ENCODE measurements at places on chromosomes 4 and X.

- no peak for DNase-seq
These were observed 605.1 kb downstream of the BCOR start for GRCh38 chrX:39492497-39493162.

DNA sequence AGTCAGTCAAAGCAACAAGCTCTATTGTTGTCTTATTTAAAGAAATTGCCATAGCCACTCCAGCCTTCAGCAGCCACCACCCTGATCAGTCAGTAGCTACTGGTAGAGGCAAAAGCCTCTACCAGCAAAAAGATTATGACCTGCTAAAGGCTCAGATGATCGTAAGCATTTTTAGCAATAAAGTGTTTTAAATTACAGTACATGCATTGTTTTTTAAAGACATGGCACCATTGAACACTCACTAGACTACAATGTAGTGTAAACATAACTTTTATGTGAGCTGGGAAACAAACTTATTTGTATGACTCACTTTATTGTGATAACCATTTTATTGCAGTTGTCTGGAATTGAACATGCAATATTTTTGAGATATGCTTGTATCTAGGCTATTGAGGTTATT is 32.3 kb upstream of the DYNLT3 start:
- no peak for DNase-seq

GRCh38 chr4:47442980-47443379 is 20.5 kb downstream of the COMMD8 start:
- DNase-seq: no peak

DNA sequence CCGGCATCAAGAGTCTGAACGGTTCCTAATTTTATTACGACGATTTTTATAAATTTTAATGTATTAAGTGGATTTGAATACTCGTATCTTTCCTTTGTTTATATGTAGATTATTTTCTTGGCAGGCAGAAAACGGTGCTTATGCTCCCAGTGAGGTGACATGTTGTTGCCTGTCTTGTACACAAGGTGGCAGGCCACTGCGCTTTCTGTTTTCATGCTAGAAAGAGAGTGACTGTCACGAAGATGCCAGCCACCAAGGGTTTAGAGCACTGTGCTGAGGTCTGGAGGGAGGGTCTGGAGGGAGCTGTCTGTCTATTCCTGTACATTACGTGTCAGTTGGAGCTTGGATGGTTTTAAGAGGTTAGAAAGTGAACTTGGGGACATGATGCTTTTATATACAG is 87.7 kb downstream of the SHROOM2 start:
- DNase-seq: peak; percentile 11

DNA sequence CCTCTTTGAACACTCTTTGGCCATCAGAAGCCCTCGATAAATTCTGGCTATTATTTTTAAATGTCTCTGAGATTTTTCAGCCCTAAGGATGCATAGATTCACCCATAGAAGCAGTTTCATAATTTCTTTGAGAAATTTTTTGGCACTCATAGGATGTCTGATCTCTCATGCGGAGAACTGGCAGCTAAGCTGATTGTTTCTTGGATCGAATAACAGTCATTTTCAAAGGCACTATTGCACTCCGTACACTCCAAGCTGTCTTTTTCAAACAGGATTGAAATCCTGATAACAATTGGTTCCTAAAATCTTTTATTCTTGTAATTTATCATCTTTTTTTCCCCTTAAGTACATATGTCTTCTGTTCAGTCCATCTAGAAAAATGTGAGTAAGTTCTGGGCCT is 411.9 kb downstream of the SPOCK3 start:
- DNase-seq: no peak

Data from stimulated activated CD4-positive, alpha-beta T cell treated with anti-CD3 and anti-CD28 coated beads, Interleukin-1b, Interleukin-23, amount 100 ng/mL, for 1 hour (primary cell).